Erythroblast (primary cell): ENCODE measurements at places on chromosomes 13 and 19.

- no peak for DNase-seq
Observed at GRCh38 chr19:455851-456546, 4.8 kb downstream of the SHC2 start.

DNA sequence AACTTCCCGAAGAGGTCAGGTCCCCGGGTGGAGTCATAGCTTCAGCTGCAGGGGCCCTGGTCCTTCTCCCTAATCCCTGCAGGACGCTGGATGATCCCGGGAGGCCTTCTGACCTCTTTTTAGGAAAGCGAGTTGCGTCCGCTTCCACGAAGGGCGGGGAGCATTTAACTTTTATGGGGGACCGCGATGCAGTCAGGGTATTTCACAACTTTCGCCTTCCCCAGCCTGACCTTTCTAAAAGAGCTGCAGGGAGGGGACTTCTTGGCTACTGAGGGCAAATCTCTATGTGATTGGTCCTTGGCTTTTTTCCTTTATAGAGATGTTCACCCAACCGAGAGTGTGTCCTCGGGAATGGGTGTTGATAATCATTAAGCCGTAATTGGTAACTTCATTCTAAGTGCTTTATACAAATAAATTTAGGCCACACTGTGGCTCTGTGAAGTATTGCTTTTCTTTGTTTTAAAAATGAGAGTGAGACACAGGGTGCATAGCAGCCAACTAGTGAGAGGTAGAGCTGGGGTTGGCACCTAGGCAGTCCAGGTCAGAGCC lies 778 bp downstream of the ZNF230 start:
- peak; percentile 61 for DNase-seq

DNA sequence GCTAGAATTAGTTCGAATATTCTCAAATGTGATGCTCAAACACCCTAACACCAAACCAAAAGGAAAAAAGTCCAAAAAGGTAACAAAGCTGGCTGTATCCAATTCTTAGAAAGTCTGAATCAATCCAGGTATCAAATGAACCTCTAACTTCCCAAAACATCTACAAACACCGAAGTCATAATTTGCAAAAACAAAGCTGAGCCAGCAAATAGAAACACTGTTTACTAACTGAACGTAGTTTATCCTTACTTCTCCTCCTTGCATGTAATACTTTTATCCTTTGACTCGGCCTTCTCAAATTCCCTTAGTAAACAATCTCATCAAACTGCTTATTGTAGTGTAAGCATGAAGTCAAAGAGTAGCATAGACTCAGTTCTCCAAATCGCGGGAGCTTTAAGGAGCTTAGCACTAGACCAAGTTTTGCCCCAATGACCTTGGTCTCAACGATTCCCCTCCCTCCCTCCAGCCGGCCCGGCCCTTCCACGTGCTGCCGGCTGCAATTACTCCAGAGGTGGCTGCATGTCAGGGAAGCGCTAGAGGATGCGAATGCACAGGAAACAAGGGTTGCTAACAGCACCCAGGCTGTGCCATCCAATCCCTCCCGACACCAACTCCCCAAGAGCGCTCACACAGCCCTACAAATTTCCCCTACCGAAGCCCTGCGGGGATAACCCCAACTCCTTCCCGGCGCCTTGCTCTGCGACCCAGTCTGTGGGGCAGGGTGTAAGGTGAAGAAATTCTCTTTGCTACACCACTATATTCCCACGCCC lies 693 bp downstream of the XPO4 start:
- DNase-seq = peak; percentile 76

GRCh38 chr13:25541434-25542123 lies 169.8 kb downstream of the ATP8A2 start:
- no peak for DNase-seq

DNA sequence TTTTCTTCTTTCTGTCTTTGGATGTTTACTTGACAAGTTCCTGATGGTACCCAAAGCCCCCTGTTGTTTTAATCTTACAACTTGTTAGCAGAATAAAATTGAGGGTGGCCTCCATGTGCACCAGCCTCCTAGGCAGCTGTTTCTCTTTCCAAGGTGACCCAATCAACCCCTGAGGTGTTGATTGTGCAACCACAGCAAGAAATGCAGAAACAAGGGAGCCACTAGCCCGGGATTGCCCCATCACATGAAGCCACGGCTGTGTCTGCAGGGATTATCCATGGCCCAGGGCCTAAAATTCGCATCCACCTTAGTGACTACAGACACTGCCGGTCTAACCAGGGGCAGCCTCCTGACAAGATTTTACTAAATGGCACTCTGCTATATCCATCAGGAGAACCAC lies 14.4 kb downstream of the CEACAM4 start:
- DNase-seq = no peak

DNA sequence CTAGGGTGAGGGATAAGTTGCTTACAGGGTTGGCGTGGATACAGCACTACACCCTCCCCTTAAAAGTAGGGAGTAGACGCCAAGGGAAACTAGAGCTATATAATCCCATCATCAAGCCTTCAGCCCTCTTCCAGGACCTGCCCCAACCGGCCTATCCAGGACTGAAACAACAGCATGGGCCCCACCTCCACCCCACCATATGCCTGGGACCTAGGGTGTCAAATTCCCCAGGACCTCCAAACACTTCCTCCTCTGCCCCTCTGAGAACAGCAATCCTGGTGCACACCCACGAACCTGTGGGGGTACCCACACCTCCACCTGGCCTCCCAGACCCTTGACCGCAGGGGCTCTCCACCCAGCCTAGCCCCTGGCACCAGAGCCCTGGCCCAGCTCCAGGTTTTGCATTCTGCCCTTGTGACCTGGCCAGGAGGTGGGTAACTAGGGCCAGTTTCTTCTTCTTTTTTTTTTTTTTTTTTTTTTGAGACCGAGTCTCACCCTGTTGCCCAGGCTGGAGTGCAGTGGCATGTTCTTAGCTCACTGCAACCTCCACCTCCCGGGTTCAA lies 1.4 kb upstream of the CYP2F1 start:
- no peak for DNase-seq

DNA sequence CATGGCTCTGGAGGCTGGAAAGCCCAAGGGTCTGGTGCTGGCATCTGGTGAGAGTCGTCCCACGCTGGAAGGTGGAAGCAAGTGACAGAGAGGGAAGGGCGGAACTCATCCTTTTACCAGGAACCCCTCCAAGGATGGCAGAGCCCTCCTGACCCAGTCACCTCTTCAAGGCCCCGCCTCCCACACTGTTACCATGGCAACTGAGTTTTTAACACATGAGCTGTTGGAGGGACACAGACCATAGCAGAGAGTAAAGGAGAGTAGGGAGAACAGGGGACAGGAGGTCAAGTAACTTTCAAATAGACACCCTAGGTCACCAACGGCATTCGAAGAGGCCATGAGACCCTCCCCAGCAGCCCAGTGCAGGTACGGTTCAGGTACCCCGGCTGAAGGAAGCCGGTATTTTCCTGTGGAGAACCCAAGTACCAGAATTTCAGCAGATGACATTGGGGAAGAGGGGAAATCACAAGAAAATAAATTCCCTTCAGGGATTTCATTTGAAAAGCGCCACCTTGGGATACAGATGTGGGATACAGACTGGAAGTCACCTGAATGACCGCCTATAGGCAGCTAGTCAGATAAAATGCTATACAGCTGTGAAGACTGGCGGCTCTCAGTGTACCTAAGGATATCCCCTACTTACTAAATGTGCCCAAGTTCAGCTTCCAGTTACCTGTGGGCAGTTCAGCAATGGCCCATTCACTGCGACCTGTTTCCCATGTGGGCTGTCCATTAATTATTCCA lies 8.0 kb downstream of the IL17D start:
- peak; percentile 18 for DNase-seq

- DNase-seq = no peak
Observed at GRCh38 chr13:32474999-32475792, 47.3 kb upstream of the N4BP2L1 start.

- DNase-seq = no peak
Observed at GRCh38 chr19:49699364-49699763, 8.4 kb downstream of the CPT1C start.

GRCh38 chr19:29216021-29216420 lies 3.1 kb upstream of the UQCRFS1 start:
- no peak for DNase-seq

DNA sequence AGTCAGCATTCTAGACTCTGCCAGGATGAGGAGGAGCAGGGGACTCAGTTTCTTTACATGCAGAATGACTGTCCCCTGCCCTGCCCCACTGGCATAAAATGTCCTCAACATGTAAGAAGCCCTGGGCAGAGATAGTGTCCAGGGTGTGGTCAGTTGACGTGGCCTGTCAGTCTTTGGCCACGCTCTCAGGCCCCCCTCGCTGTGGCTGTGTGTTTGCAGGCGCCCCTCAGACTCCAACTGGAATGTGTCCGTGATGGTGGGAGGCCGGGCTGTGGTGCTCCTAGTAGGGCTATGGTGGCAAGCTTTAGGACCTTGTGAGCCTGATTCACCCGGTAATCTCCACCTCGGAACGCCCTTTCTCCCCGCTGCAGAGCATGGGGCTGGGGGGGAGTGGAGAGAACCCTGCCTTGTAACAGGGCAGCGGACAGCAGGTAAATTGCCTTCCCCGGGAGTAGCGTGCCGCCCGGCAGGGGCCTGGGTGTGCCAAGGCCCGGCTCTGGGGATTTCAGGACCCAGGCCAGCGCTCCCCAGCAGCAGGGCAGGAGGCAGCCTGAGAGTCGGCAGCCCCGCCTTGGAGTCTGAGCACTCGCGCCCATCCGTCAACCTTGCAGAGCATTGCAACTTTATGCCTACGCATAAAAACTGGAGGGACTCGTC lies 62.3 kb downstream of the CHST8 start:
- peak; percentile 5 for DNase-seq

DNA sequence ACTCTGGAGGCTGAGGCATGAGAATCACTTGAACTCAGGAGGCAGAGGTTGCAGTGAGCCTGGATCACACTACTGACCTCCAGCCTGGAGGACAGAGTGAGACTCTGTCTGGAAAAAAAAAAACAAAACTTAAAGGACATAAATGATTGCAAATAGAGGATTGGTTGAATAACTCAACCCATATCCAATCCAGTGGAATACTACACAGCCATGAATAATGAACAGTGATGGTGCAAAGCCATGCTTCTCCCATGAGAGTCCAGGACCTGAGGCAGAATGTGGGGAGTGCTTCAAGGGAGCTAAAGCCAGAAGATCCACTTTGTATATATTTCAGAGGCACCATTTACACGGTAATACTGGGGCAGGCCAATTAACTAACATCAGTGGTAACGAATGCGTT lies 2.2 kb upstream of the CEACAM18 start:
- DNase-seq = no peak

DNA sequence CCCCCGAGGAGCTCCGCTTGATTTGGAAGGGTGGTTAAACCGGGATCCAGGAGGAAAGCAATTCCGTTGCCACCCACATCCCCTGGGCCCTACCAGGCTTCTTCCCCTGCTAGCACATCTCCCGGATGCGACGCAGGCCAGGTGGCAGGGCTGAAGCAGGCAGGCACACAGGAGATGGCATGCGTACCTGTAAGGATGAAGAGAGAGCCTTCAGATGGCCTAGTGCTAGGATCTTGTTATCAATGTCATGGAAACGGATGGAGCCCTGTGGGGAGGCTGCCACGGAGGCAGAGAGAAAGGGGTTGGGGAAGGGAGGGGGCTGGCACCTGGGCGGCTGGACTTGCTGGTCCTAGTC lies 8.5 kb upstream of the SOX1 start:
- no peak for DNase-seq

- DNase-seq = no peak
Observed at GRCh38 chr19:3844596-3844995, 24.2 kb downstream of the ZFR2 start.

DNA sequence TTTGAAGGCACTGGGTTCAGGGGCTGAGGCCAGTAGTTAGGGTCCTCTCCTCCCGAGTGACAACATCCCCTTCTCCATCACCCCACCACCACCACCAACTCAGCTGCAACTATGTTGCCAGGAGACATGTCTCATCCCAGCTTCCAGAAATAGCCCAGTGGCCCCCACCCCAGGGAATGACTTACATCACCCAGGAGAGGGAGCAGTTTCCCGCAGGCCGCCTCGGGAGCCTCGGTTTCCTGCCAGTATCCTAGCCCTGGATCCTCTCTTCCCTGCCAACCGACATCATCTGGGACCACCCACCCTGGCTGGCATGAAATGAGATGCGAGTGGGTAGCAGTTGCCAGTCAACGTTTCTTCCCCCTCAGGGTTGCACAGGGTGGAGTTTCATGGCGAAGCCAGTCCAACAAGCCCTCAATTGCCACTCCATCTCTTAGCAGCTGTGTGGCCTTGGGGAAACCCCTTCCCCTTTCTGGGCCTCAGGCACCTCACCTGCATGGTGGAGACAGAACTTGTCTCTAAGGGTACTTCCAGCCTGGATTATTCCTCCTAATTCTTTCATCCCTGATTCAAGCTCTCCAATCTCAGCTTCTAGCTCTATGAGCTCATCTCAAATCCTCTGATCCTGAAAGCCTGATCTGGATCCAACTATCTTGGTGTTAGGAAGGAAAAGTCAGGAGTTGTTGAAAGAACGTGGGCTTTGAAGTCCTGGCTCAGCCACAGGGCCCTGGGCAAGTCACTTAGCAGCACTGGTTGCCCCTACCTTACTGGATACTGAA lies 3.9 kb upstream of the GSK3A start:
- DNase-seq = no peak

DNA sequence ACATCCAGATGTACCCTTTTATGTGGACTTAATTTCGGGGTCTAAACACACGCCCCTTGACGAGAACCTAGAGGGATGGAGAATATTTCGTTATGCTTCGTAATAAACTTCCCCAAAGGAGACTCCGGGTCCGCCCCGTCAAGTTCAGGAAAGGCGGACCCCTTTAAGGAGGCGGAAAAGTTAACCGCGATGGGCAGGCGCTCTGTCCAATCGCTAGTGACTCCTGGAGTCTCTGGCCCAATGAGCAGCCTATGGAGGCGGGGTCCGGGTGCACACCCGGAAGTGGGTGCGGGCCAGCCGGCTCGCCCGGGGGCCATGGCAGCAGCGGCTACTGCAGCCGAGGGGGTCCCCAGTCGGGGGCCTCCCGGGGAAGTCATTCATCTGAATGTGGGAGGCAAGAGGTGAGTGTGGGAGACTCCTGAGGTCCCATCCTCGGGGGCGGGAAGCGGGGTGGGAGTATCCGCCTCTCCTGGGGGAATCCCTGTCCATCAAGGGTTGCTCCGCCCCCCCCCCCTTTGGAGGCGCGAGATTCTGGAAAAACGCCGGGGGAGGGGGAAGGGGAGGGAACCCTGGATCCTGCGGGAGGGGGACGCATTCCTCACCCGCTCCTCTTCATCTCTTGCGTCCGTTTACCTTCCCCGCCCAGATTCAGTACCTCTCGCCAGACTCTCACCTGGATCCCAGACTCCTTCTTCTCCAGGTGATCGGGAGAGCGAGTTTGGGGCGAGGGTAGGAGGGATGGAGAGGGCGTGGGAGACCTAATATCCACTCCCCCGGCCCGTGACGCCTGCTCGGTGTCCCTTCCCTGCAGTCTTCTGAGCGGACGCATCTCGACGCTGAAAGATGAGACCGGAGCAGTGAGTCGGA lies at the start of gene SHKBP1:
Gene SHKBP1 (plus strand): TSS at position 289 of the 867 bp plus-strand sequence. CDS start 27 bp downstream, at position 316.
- peak; percentile 97 for DNase-seq

DNA sequence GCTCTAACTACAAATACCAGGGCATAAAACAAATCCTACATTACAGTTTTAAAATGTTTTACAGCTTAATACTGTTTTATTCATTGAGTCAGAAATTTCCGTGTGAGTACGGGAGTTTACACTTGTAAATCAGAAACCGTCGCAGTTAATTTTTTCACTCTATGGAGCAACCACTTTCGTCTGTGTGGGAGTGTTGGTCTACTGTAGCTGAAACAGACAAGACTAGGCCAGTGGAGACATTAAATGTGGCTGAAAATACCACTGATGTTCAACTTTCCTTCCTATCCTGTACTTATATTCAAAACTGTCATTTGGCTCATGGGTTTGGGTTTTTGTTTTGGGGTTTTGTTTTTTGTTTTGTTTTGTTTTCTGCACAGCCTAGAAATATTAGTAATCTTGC lies 268.7 kb downstream of the DCT start:
- DNase-seq = no peak
